ENCODE measurements at places on chromosomes 6 and 20. TPM values are rescaled to one million over a fixed set of nuclear protein-coding genes. Genes with fewer than 3 reads are reported as not detected.

- no peak for DNase-seq
Observed at GRCh38 chr20:25989196-25989595, 292.5 kb upstream of the ZNF337 start.

- no peak for DNase-seq
Observed at GRCh38 chr6:16292942-16293341, 54.6 kb downstream of the GMPR start.

- DNase-seq: no peak
Observed at GRCh38 chr20:59784365-59784764, 149.1 kb downstream of the SYCP2 start.

GRCh38 chr6:156427345-156427744, 349.8 kb upstream of the ARID1B start:
- DNase-seq: peak; percentile 61

The KIF25 gene
- total RNA-seq: under 0.01 TPM

DNA sequence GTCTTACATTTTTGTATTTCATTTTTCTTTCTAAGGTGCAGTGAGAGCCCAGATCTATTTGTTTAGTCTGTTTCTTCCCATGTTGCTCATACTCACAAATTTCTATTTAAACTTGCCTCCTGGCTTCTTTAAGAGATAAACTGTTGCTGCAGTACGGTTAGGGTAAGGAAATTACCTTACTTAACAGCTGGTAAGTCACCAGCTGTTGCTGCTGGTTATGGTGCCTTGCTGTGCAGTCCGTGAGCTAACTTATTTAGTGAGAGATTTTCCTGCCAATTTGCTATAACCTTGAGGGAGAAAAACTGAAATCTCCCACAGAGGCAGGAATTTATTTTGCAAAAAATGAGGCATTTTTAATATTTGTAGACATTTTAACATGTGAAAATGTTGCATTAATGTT, 261.0 kb downstream of the UST start:
- no peak for DNase-seq

DNA sequence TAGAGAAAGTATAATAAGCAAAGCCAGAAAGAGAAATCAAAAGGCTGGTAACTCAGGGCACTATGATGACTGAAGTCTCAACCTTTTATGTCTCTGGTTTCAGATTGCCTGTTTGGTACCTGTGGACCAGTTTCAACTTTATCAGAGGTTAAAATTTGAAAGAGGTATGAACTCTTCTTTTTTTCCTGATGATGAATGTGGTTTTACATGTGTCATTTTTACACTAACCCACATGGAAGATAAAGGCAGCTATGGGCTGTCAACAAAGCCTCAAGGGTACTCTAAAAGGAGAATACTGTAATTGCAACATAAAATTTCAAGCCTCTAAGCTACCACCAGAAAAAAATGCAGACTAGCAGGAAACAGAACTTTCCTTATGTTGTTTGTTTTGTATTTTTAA, 52.4 kb downstream of the RNF144B start:
- peak; percentile 7 for DNase-seq

GRCh38 chr6:74507649-74508048, 698.2 kb downstream of the COL12A1 start:
- no peak for DNase-seq

Data from dermis microvascular lymphatic vessel endothelial cell (primary cell).